ENCODE measurements at places on chromosomes 5 and 9.

DNA sequence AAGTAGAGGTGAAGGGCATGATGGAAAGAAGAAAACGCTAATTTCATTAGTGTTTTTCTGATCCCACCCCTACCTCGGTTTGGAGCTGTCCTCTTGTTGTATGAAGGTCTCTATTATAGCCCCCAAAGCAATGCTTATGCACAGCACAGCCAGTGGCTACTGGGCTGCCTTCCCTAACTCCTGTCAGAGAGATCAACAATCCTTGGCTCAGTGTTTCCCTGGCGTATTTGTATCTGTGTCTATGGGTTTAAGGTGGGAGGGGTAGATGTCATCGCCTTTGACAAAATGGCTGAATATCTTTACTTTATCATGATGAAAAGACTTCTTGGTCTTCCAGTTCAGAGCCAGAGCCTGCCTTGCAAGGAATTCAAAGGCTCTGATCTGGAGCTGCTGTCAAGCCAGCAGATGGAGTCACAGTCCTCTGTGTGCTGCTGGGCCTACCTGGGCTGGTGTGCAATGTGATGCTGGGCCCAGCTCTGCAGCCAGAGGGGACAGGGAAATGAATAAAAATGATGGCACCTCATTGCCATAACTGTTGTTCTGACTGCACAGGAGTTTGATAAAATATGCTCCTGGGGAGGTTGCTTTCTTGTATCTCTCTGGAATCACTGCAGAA is 20.1 kb upstream of the HSPA9 start:
- no peak for DNase-seq

GRCh38 chr5:136615251-136616119 is 250.1 kb upstream of the TRPC7 start:
- no peak for DNase-seq

DNA sequence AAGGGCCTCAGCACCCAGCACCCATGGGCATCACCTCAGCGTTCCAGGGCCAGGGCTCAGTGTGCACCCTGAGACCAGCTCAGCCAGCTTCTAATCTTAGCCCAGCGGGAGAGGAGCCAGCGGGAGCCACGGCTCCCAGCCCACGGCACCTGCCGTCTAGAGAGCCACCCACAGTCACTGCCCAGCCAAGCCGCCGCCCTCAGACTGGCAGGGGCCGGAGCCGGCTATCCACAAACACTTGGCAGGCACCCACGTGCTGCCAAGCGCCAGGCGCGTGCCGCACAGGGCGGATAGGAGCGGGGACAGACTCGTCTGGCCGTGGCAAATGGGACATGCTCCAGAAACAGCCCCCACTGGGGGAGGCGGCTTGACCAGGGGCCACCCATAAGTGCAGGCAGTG is 18.6 kb downstream of the BRD3 start:
- DNase-seq, result no peak

GRCh38 chr5:155069961-155070360 is 56.4 kb downstream of the KIF4B start:
- no peak for DNase-seq

DNA sequence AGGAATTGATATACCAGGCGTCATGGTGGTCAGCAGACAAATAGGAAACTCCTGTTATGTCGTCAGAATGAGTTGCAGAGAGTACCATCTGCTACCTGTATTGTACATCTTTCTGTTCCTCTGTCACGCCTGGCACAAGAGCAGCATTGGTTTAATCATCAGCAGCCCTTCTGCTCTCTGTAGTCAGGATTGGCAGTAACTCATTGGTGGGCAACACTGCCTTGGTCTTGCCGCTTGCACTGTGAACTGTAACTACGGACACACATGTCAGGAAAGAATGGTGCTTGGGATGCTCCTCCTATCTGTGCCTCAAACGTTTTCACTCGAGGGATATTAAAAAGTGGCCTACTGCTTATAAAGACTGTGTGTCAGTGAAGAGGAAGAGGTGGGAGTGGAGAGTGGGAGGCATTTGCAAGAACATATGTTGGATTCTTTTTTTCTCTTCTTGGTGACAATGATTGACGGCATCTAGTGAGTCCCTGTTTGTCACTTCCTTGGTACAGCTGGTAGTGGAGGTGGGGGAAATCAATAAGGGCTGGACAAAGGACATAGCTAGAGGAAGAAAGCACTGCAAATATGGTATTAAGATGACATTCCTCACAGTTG is 76.6 kb downstream of the F2RL2 start:
- DNase-seq, result no peak

- DNase-seq, result no peak
Measured at GRCh38 chr5:116371935-116372334, 202.7 kb downstream of the SEMA6A start.

GRCh38 chr5:9784231-9784630 is 154.1 kb upstream of the TAS2R1 start:
- DNase-seq, result no peak

DNA sequence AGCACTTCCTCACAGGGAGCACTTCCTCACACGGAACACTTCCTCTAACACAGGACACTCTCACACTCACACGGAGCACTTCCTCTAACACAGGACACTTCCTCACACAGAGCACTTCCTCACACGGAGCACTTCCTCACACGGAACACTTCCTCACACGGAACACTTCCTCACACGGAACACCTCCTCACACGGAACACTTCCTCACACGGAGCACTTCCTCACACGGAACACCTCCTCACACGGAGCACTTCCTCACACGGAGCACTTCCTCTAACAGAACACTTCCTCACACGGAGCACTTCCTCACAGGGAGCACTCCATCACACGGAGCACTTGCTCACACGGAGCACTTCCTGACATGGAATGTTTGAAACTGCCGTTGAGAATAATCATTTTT is 13.4 kb downstream of the POMT1 start:
- DNase-seq, result no peak

DNA sequence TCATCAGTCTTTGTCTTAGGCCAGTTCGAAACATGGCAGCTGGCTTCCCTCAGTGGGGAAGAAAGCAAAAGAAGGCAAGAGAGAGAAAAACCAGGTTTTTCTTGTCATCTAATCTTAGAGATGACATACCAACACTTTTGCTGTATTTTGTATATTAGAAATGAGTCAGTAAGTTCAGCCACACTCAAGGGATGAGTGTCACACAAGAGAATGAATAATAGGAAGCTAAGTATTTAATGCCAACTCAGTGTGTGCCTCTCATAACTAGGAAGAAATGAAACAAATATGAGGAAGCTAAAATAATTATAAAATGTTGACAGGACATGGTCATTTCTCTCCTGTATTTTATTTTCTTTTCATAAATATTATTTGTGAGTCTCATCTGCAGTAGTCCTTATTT is 65.3 kb downstream of the CDH12 start:
- DNase-seq, result no peak

Data from stimulated activated CD4-positive, alpha-beta T cell treated with anti-CD3 and anti-CD28 coated beads, Interleukin-4, amount 100 ng/mL, for 48 hours (primary cell).